Activated CD4-positive, alpha-beta memory T cell treated with anti-CD3 and anti-CD28 coated beads, Interleukin-2, amount 10 ng/mL, durations not matched to agents 7 days and 5 days (primary cell): ENCODE measurements at places on chromosomes 6 and 20.

DNA sequence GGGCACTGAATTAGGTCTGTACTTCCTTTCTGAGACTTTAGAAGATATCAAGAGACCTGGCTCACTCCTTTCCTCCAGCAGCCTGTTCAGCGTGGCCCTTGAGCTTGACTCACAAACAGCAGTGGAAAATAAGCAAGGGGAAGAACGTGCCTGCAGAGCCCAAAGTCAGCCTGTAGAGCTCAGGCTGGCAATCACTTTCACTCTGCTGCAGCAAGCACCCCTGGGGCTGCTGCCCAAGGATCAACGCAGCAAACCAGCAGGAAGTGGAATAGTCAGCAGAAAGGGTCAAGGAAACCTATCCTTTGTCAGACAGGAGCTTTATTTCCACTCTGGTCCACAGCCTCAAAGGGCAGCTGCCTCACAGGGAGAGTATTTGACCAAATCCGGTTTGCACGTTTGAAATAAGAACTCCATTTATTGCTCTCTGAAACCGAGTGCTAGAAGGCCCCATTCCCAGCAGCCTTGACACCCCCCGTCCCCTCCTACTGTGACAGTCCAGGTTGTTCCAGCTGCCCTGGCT, 77.4 kb downstream of the PRDM1 start:
- peak; percentile 77 for DNase-seq

GRCh38 chr6:99514089-99514488, 1.1 kb downstream of the USP45 start:
- DNase-seq: no peak

- DNase-seq: no peak
These were observed 14.7 kb downstream of the CLDN20 start for GRCh38 chr6:155278319-155279049.

DNA sequence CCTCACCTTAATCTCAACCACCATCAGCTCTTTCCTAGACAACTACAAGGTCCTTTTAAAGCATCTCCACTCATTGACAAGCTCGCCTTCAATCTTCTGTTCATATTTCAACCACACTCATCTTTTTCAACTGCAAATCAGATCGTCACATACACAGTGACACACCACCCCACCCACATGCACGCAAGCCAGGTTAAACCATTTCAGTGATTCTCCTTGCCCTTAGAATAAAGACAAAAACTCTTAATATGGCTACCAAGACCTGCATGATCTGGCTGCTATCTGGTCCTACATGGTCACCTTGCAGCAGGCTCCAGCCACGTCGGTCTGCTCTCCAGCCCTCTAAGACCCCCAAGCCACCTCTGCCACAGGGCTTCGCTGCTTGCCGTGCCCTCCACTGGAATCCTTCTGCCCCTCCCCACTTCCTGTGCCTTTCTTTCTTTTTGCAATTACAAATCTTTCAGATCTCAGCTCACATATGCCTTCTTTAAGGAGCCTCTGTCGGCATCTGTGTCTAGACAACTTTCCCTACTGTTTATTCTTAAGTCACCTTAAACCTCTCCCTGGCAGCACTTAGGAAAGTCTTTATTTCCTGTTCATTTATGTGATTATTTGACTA, 507.3 kb upstream of the ARID1B start:
- DNase-seq: no peak

DNA sequence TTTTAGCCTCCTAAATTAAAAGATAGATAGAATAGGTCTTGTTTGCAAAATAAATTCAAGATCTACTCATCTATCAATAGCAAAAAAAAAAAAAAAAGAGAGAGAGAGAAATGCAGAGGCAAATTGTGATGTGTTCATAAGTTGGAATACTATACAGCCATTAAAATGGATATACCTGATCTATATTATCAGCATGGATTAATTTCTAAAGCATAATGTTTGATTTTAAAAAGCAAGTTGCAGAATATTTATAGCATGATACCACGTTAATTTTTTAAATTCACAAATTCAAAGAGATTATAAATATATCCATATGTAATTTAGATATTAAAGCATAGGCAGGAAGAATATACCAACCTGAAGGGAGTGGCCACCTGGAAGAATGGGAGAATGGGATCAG, 114.9 kb upstream of the PTPRT start:
- DNase-seq: no peak

GRCh38 chr6:95785785-95786184, 208.4 kb downstream of the MANEA start:
- DNase-seq: no peak

GRCh38 chr6:129686941-129687627, 22.9 kb downstream of the ARHGAP18 start:
- DNase-seq: peak; percentile 59

- DNase-seq: no peak
These were observed 13.1 kb downstream of the ITPR3 start for GRCh38 chr6:33634161-33634727.

DNA sequence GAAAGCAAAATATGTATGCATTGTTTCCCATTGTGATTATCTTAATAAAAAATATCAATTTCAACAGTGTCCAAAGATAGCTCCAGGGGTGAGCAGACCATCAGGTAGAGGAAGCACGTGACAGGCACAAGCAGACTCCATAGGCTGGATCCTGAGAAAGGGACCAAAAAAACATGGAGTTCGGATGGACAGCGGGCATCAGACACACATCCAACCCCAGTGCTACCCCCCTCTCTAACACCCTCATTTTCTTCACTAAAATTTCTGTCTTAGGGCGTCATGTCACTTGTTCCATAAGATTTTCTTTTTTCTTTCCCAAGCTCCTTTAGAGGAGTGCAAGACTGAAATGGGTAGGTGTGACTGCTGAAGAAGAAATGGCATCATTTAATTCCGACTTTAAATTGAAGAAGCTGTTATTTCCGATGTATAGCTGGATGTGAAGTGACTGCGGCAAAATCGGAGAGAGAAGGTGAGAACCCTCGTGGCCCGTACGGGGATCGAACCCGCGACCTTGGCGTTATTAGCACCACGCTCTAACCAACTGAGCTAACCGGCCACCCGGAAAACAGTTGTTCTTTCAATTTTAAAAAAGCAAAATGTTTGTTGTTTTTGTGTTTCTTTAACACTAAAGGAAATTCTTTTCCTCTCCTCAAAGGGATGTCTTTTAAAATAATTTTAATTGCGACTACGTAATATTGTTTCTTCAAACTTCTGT, 10.3 kb upstream of the PRSS16 start:
- DNase-seq: peak; percentile 49

GRCh38 chr6:55379895-55380294, 52.6 kb downstream of the GFRAL start:
- no peak for DNase-seq

GRCh38 chr6:27873021-27873940, 38.9 kb downstream of the OR2B2 start:
- DNase-seq: peak; percentile 89

DNA sequence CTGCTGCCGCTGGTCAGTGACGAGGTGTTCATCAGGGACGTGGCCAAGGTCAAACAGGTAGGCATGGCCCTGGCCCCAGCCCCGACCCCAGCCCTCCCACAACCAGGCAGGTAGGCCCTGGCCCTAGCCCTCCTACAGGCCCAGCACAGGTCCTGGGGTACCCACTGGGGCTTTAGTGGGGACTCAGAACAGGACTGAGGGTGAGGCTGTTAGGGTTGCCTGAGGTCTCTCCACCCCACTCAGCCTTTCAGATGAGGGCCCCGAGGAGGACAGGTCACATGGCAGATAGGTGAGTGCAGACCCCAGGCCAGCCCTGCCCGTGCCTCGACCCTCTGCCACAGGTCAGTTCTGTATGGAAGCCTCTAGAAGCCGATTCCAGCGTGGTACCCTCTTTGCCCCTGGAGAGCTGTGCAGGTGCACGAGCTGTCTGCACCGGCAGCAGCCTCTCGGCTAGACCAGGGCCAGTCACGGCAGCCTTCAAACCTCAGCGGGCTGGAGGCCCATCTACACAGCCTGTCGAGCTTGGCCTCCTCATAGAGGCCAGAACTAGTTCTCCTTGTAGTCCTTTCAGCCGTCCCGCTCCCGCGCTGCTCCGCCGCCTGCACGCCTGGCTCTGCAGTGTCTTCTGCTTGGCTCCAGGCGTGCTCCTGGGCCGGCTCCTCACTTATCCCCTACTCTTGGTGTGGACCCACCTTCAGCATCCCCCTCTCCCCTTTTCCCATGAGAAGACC, 35.5 kb downstream of the PYGB start:
- DNase-seq: no peak

GRCh38 chr6:111854683-111855082, 18.6 kb downstream of the FYN start:
- DNase-seq: no peak

- DNase-seq: no peak
These were observed 125.6 kb downstream of the CDC5L start for GRCh38 chr6:44512868-44513741.

- no peak for DNase-seq
These were observed 128.9 kb upstream of the BEND3 start for GRCh38 chr6:107244082-107244741.

DNA sequence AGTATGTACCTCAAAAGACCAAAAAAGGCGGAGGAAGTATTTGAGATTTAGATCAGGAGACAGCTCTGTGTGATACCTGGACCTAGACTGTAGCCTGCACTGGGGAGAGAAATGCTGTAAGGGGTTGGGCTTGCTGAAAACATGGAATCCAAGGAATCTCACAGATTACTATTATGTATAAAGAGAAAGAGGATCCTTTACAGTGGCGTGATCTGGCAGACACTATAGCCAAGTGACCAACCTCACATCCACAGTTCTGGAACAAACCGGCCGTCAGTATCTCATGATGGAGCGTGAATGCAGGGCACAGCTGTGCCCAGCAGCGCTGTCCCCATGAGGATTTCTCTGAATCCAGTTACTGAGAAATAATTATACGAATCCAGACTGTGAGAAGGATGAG, 12.3 kb downstream of the DDX27 start:
- DNase-seq: no peak
